ENCODE measurements at places on chromosomes 6 and 20. TPM values are rescaled to one million over a fixed set of nuclear protein-coding genes. Genes with fewer than 3 reads are reported as not detected.

- H3K4me3 ChIP-seq = no peak overlapping the region
- no peaks in the 10 kb centered on the region for H3K36me3 ChIP-seq
- H3K27ac ChIP-seq = no peak overlapping the region
These were observed 106.3 kb upstream of the ZNF217 start for GRCh38 chr20:53699906-53700305.

DNA sequence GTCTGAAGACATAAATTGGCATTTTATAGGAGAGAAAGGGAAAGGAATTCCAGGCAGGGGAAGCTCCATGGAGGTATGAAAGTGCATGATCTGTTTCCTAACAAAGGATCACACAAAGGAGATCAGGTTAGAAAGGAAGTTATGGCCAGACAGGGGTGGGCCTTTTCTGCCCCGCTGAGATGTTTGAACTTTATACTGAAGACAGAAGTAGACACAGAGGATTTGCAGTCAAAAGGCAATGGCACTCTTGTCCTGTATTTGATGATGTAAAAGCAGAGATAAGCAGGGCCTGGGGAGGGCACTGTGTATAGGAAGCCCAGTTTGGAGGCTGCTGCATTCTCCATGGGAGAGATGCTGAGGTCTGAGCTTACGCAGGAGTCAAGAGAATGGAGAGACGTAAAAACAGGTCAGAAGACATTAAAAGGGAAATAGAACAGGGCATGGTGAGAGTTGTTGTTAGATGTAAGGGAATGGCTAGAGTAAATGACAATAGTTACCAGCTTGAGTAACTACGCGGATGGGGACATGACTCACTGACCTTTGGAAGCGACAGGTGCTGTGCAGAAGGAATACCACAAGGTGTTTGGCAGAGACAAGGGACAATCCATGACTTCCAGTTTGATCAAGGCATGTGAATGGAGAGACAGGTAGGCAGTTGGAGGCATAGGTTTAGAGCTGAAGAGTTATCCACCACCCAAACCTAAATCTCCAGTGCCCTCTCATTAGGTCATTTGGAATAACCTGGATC, 190.6 kb upstream of the SASH1 start:
- H3K36me3 ChIP-seq = no peaks in the 10 kb centered on the region
- no peak for DNase-seq
- H3K27me3 ChIP-seq = no peaks in the 10 kb centered on the region
- H3K4me1 ChIP-seq = no peaks in the 10 kb centered on the region

DNA sequence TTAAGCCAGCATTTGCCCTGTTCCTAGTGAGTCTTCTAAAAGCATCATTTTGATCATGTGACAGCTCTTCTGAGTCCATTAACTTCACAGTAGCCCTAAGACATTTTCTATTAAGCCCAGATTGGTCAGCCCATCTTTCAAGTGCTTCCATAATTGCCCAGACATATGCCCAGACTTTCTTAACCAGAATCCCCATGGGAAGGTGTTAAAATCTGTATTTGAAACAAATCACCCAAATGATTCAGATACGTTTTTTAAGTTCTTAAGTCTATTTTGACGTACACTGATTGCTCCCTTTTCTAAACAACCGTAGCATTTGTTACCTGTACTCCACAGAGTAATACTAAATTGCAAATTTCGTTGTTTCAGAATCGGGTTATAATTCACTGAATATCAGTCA, 89.3 kb downstream of the BCAS1 start:
- no peaks in the 10 kb centered on the region for H3K36me3 ChIP-seq
- no peak overlapping the region for H3K27ac ChIP-seq

- no peak overlapping the region for H3K4me3 ChIP-seq
- H3K4me1 ChIP-seq = no peaks in the 10 kb centered on the region
- no peaks in the 10 kb centered on the region for H3K27me3 ChIP-seq
- H3K36me3 ChIP-seq = no peaks in the 10 kb centered on the region
These were observed 336.9 kb upstream of the PREP start for GRCh38 chr6:105739764-105740163.

DNA sequence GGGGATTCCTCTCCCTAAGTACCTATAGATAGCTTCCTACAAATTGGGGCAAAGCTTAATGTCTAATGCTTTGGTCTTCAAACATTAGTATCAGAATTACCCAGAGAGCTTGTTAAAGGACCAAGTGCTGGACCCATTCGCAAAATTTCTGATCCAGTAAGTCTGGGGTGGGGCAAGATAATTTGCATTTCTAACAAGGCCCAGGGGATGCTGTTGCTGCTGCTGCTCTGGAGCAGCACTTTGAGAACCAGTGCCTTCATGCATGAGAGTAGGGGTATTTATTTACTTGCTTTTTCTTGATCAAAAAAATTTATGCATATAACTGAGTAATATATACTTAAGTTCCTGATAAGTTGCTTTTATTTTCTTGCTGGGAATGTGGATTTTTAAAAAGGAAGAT, 24.5 kb upstream of the COL19A1 start:
- no peak overlapping the region for H3K27ac ChIP-seq
- H3K36me3 ChIP-seq = no peaks in the 10 kb centered on the region
- no peaks in the 10 kb centered on the region for H3K4me1 ChIP-seq
- DNase-seq = no peak

DNA sequence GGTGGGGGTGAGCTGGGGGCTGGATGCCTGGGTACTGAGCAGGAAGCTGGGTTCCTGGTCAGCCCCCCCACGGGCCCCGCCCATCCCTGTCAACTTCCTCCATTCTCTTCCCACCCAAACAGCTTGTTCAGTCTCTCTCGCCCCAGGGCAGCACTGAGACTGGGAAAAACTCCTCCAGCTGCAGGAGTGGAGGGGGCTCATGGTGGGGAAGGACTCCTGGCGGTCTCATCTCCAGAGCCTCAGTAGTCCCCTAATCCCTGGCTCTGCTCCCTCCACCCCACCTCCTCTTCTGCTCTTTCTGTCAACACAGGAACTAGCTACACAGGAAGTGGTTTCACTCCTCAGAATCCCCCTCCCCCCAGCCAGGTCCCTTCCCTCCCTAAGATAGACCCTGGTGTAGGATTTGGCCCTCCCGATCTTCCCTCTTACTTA, at the start of gene GPSM3:
TSS of gene GPSM3 (minus strand) at position 36 of the 432 bp plus-strand sequence. CDS start 130 bp downstream, outside the sequence.
- H3K4me3 ChIP-seq = peak within 1 kb of the TSS; percentile 74
- H3K27me3 ChIP-seq = no peaks in the 10 kb centered on the region
- no peaks in the 10 kb centered on the region for H3K36me3 ChIP-seq
- peak; percentile 81 for DNase-seq
- H3K27ac ChIP-seq = peak within 1 kb of the TSS; percentile 51
- peaks cover 54% of the 10 kb centered on the region for H3K4me1 ChIP-seq

DNA sequence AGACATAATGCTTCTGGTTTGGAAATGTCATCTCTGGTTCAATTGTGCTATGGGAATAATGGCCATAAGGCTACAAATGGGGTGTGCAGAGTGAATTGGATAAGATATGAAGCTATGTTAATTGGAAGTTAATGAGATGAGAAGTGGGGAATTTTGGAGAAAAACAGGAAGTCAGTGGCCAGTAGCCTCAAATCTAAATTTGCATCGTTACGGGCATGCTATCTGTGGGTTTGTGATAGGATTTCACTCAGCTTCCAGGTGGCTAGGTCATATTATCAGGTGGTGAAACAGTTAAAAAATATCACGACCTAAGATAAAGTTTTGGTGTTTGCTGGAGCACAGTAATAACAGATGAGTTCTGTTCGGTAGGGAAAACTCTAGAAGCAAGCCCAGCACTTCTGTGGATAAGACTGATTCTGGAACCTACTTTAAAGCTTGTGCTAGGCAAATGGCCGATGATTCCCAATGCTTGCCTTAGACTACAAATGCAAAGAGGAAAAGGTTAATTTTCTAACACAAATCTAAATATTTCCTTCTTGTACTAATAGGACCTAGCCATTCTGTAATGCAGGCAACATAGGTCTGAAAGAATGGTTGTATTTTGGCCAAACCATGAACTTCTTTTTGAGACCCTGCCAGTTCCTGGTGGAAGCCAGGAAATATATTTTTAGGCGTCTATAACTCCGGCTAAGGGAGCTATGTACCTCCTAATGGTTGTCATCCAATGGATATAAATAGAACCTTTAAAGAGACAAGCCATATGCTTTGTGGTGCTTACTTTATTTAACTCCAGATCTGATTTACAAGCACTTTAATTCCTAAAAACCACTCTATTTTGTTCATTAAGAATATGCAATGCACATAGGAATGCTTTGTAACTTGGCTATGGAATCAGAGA, 111.0 kb downstream of the PLCB1 start:
- H3K4me3 ChIP-seq = no peak overlapping the region
- no peaks in the 10 kb centered on the region for H3K27me3 ChIP-seq
- H3K4me1 ChIP-seq = peaks cover 23% of the 10 kb centered on the region
- DNase-seq = peak; percentile 13
- H3K36me3 ChIP-seq = no peaks in the 10 kb centered on the region

OPRM1 gene
- not detected for total RNA-seq

DNA sequence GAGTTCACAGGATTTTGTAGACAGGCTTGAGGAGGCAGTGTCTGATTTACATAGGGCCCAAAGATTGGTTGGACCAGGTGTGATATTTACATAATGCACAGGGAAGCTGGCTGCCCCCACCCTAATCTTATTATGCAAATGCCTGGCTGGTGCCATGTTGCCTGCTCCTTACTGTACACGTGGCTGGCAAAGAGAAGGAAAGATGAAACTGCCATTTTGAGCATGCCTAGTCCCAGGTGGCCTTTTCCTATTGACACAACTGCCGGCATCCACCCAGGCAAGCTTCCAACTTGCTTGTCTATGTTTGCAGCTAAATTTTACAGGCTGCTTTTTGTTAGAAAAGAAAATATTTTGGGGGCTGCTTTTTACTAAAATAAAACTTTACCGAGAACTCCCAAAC, 174.6 kb downstream of the LMBRD1 start:
- no peak for DNase-seq
- no peaks in the 10 kb centered on the region for H3K27me3 ChIP-seq
- H3K27ac ChIP-seq = no peak overlapping the region
- no peaks in the 10 kb centered on the region for H3K4me1 ChIP-seq
- no peaks in the 10 kb centered on the region for H3K36me3 ChIP-seq

PTCRA gene
- total RNA-seq = not detected

DNA sequence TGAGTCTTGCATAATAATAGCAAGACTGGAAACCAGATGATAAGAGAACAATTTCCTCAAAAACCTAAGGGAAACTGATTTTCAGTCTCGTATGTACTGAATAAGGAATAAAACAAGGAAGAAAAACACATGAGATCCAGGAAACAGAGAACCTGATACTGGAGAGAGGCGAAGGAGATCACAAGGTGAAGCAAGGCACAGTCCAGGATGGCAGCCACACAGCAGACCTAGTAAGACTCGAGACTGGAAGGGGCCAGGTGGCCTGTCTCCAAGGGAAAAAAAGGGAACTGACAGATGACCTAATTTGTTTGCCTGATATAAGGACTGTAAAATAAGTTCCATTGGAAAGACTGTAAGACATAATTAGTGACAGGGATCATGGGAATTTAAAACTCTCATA, 71.1 kb downstream of the TASP1 start:
- H3K27me3 ChIP-seq = no peaks in the 10 kb centered on the region
- H3K27ac ChIP-seq = no peak overlapping the region
- DNase-seq = no peak
- no peaks in the 10 kb centered on the region for H3K36me3 ChIP-seq
- no peak overlapping the region for H3K4me3 ChIP-seq

NINL gene
- 2.2 TPM for total RNA-seq

- H3K27ac ChIP-seq = no peak overlapping the region
- H3K27me3 ChIP-seq = no peaks in the 10 kb centered on the region
- H3K4me3 ChIP-seq = no peak overlapping the region
- no peak for DNase-seq
- no peaks in the 10 kb centered on the region for H3K36me3 ChIP-seq
These were observed 171.3 kb downstream of the FAXC start for GRCh38 chr6:99178168-99178567.

CCDC28A gene
- 7.3 TPM for total RNA-seq

DNA sequence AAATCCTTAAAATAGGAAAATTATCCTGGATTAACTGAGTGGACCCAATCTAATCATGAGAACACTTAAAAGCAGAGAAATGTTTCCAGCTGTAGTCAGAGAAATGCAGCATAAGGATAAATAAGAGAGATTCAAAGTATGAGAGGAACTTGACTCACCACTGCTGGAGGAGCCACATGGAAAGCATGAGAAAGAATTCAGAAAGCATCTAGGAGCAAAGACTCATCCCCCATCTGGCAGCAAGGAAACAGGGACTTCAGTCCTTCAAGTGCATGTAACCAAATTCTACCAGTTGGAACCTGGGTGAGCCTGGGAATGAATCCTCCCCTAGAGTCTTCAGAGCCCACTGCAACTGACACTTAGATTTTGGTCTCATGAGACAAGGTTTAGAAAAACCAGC, 33.7 kb downstream of the RNF146 start:
- no peaks in the 10 kb centered on the region for H3K27me3 ChIP-seq
- DNase-seq = no peak
- no peak overlapping the region for H3K4me3 ChIP-seq
- peaks cover 15% of the 10 kb centered on the region for H3K36me3 ChIP-seq

KCNK16 gene
- total RNA-seq = not detected

SPATA25 gene
- total RNA-seq = 1.8 TPM

CALHM4 gene
- total RNA-seq = not detected

LRP11 gene
- total RNA-seq = 20.2 TPM

GRCh38 chr6:27863962-27864905, 48.0 kb downstream of the OR2B2 start:
- H3K4me3 ChIP-seq = peak overlapping the region; percentile 55
- H3K36me3 ChIP-seq = no peaks in the 10 kb centered on the region
- H3K4me1 ChIP-seq = peaks cover 27% of the 10 kb centered on the region
- H3K27me3 ChIP-seq = peaks cover 9% of the 10 kb centered on the region

FAM184A gene
- 0.45 TPM for total RNA-seq

- H3K4me1 ChIP-seq = peaks cover 64% of the 10 kb centered on the region
- no peaks in the 10 kb centered on the region for H3K36me3 ChIP-seq
- no peaks in the 10 kb centered on the region for H3K27me3 ChIP-seq
- no peak overlapping the region for H3K27ac ChIP-seq
- no peak overlapping the region for H3K4me3 ChIP-seq
These were observed 50.9 kb downstream of the JARID2 start for GRCh38 chr6:15296735-15297134.

DNA sequence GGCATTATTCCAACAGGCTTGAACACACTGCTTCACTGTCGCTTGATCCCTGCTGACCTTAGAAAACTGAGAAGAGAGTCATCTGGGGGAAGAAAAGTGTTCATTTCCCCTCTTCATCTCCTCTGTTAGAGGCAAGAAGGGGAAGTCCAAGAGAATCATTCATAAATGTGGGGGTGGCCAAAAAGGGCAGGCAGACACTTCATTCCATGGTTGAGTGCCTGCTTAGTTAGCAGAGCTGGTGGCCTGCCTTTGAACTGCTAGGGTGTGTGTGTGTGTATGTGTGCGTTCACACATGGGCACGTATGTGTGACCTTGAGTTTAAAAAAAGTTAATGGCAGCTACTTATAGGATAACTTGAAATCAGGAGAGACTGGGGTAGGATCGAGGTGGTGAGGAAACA, 39.4 kb upstream of the RFPL4B start:
- H3K27me3 ChIP-seq = no peaks in the 10 kb centered on the region
- DNase-seq = no peak
- H3K27ac ChIP-seq = no peak overlapping the region
- H3K4me1 ChIP-seq = peaks cover 15% of the 10 kb centered on the region
- no peak overlapping the region for H3K4me3 ChIP-seq
- H3K36me3 ChIP-seq = no peaks in the 10 kb centered on the region

- no peaks in the 10 kb centered on the region for H3K27me3 ChIP-seq
- no peak overlapping the region for H3K4me3 ChIP-seq
- no peak for DNase-seq
- no peak overlapping the region for H3K27ac ChIP-seq
- peaks cover 4% of the 10 kb centered on the region for H3K4me1 ChIP-seq
These were observed 373.6 kb downstream of the PLCB1 start for GRCh38 chr20:8505476-8506200.

Measured in heart left ventricle (tissue), 16 donors.